ENCODE measurements at places on chromosomes 16 and 17.

DNA sequence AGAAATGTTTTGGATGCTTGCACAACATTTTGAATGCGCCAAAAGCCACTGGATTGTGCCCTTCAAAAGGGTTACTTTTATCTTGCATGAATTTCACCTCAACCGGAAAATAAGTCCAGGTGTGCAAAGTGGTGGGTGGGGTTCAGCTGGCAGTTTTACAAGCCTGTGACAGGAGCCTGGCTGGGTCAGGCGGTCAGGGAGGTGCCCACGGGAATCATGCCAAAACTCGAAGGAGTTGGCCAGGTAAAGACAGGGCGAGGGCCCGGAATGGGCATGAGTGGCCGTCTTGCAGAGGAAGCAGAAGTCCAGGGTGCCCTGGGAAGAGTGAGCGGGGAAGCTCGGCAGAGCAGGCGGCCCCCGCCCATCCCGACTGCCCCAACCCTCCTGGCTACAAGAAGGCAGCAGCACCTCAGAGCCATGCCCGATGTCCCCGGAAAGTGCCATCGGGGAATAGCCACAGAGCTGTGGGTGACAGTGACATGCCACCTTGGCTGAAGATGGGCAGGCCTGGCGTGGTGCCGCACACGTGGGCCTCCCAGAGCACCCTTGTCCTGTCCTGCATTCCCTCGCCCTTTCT is 19.1 kb upstream of the CACNG1 start:
- no peak for DNase-seq

DNA sequence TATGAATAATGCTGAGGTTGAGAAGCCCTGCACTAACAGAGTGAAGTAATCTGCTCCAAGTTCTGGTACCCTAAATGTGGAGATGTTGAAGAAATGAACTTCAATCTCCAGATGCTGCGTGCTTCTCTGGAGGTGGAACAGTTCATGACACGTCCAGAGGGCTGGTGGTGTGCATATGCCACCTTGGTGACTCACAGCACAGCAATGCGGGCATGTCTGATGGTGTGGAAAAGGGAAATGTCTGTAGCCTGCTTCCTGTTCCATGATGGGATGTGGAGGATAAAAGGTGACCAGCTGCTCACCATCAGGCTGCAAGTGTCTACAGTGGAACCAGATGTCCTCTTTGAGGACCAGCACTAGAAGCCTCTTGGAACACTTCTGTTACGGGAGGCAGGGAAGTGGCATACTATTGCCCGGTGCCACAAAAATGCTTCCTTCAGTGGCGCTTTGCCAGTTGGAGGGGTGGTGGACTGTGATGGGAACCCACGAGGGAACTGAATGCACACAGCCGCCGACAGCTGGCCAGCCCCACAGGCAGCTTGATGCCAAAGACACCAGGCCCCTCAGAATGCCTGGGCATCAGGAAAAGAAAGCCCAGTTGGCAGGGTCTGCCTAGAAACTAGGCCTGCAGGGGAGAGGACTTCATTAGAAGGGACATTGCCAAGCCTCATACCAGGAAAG is 19.9 kb downstream of the SNX11 start:
- DNase-seq: no peak

DNA sequence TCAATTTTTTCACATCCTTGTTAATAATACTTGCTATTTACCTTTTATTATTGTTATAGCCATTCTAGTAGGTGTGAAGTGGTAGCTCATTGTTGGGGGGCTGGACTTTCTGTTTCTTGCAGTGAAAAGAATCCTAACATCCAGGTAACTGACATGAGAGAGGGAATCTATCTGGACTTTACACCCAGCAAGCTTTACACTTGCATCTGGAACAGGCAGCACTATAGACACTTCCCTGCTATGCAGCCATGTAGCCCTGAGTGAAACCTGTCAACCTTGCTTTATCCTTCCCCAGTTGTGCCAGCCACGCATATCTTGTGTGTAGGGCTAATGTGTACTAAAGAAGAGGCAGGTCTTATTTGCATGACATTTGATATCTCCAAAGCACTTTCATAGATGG is 16.9 kb upstream of the ABCC12 start:
- DNase-seq: no peak

DNA sequence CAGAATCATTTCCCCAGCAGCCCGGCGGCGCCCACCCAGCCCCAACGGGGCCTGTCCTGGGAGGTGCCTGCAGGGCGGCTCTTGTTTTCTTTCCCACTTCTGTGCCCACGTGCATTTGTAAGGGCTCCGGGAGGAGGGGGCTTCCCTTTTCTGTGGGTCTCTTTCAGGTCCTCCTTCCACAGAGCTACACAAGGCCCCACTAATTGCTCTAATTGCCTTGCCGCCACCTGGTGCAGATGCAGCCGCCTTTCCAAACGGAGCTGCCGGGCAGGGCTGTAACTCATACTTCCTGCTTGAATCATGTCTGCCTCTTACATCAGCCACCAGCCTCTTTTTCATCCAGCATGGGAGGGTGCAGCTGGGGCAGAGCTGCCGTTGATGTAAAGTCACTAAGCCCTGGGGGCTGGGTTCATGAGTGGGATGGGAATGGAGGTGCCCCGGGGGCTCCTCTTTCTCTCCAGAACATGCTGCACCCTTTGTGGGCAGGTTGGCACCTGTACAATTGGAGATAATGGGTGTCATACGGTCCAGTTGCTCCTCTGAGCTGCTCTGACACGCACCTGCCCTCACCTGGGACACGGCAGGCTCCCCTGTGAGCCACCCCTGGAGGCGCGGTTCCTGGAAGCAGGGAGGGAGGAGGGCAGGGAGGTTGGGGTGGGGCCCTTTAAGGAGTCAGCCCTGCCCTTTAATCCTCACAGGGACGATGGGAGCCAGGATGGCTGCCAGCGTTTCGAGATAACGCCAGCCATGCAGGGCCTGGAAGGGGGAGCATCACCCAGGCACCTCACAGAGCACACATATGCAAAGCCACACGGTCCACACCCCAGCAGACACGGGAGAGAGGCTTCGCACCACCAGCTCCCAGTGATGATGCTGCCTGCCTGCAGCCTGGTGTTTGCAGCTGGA is 41.1 kb upstream of the KLHDC4 start:
- DNase-seq: no peak

DNA sequence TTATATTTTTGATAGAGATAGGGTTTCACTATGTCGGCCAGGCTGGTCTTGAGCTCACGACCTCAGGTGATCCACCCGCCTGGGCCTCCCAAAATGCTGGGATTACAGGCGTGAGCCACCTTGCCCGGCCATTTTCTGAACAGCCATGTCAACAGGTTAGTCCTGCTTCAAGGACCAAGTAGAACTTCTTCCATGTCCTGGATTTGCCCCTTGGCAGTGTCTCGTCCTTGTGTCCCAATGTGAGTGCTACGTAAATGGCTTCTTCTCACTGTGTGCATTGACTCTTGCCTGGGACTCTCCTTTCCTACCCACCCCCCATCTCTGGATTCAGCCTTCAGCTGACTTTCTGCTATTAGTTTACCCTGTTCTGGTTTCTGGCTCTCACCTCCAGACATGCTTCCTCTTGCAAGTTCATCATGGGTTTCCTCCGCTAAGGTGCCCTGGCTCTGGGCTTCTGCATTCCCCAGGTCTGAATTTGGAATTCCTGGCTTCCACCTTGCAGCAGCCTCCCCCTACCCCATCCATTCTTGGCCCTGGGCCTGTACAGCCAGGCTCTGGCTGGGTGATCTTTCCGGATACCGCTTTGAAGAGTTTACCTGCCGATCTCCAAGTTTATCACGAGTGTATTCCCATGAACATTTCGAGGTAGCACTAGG is 14.0 kb upstream of the IRF8 start:
- DNase-seq: no peak

DNA sequence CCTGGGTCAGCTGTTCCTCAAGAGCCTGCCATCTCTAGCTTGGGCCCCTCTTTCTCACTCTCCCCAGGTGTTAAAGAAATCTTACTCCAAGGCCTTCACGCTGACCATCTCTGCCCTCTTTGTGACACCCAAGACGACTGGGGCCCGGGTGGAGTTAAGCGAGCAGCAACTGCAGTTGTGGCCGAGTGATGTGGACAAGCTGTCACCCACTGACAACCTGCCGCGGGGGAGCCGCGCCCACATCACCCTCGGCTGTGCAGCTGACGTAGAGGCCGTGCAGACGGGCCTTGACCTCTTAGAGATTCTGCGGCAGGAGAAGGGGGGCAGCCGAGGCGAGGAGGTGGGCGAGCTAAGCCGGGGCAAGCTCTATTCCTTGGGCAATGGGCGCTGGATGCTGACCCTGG is 6.8 kb downstream of the CNP start:
- DNase-seq: no peak

- no peak for DNase-seq
Observed at GRCh38 chr17:227946-228615, 46.6 kb upstream of the DOC2B start.

GRCh38 chr17:35804658-35805192 is 4.6 kb upstream of the TAF15 start:
- DNase-seq: no peak

DNA sequence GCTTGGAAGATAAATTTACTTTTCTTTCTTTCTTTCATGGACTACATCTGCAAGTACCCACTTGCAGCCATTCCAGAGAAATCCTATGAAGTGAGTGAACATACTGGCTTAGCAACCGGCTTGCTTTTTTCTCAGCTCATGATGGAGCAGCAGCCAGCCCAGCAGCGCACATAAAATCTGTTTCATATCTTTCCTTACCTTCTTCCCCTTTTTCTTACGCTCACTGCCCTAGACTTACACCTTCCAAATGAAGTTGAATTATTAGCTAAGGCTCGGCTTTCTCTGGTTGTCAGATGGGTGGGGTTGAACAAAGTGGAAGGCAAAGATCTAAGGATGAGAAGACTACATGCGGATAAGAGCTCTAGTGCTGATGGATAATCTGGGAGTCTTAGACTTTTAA is 13.9 kb upstream of the ABCA8 start:
- DNase-seq: no peak

DNA sequence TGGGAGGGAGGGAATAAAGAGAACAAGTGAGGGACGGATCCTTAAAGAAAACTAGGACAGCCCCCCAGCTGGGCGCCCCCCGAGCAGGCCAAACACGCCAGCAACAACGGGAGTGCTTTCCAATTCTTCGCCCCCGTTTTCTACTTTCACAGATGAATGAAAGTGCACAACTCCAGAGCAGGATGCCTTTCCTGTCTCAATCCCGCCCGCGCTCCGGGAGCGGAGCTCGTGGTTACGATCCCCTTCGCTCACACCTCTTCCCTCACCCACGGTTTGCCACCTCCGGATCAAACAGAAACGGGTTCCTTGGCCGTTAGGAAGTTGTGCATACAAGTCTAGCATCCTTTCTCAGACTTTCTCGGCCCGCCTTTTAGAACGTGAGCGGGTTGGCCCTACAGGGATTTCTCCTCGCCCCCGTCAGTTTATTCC is 680 bp downstream of the SKA2 start:
- DNase-seq: no peak

DNA sequence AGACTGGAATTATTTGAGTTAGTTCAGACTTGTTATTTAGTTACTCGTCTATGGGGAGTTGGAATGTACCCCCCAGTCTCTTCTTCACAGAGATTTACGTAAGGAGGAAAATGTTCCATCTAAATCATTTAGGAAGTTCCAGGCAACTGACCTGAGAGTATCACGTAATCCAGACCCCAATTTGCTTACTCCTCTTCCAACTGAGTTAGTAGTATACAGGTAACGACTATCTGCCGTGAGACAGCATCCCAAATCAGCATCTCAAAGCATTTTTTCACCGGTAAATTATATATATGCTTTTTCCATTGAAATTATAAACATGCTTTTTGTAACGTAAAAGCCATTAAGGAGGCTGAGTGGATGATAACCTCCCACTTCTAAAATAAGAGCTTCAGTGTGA is 214.3 kb upstream of the WSB1 start:
- no peak for DNase-seq

GRCh38 chr17:73510981-73511718 is 133.1 kb downstream of the SDK2 start:
- no peak for DNase-seq

DNA sequence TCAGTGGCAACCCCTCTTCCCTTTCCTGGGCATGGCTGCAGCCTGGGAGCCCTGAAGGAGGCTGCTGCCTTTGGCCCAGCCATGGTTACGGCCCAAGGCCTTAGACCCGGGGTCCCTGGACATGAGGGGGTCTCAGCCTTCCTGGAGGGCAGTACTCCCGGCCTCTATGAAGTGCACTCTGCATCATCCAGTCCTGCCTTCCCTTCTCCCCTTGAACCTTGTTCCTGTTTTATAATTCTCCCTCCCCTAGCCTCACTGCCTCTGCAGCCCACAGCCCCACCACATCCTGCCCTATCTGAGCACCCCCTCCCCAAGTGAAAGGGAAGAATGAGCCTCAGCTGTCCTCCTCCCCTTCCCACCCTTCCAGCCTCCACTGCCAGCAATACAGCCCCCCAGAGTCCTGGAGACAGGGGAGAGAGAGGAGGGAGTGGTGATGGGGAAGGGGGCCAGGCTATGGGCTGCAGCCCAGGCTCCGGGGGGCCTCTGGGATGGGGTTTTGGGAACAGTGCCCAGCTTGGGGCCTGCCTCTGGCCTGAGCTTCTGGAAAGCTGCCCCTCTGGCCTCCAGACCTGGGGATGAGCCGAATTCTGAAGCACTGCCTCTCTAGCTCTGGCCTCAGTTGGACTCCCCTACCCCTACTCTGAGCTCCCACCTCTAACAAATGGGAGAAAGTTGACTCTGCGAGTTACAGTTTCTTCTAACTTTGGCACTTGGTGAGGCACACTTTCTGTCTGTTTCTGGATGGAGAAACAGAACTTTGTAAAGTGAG is 7.6 kb downstream of the CCR7 start:
- DNase-seq: no peak

DNA sequence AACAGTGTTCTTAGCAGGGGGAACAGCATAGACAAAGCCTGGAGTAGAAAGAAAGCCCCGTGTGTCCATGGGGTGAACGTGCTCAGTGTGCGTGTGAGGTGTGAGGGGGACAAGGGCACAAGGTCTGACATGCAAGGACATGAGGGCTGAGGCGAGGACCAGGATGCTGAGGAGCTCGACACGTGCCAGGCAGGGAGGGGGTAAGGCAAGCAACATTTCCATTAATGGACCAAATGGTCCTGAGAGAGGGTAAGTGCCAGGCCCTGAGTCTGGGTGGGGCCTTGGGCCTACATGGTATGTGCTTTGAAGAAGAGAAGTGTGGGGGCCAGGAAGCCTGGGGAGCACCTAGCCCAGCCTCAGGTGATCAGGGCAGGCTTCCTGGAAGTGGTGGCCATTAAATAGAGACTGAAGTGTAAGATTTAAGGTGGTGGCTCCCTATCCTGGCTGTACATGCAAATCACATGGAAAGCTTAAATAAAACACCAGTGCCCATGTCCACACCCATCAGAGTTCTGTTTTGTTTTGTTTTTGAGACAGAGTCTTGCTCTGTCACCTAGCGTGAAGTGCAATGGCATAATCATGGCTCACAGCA is 29.3 kb downstream of the ADCY7 start:
- DNase-seq: no peak

GRCh38 chr16:48252013-48252412 is 4.7 kb upstream of the ABCC11 start:
- no peak for DNase-seq

GRCh38 chr17:67461228-67461780 is 84.2 kb downstream of the PITPNC1 start:
- DNase-seq: no peak

DNA sequence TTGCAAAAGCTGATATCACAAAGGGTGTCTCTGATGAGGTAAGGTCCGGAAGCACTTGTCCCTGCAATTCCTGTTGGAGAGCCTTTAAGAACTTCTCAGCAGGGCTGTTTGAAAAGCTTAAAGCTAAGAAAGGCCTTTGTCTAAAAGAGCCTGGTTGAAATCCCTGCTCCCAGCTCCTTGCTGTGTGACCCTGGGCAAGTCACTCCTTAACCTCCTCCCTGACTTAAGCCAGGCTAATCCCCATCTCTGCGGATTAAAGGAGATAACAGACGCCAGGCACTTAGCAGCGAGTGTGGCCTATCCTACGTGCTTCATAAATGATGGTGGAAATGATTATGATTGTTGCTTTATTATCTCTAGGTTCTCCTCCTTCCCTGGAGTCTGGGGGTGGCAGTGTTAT is 368.0 kb upstream of the RBFOX1 start:
- no peak for DNase-seq

Measured in activated T-helper 1 cell treated with anti-CD3 and anti-CD28 coated beads, Interleukin-2, amount 50 U/mL, for 16 hours (primary cell).